NCI-H187 treated with DMSO at 0.1 percent for 48 hours (cell line): ENCODE measurements at places on chromosomes 2 and 18.

GRCh38 chr2:144890828-144891227 is 370.9 kb upstream of the ZEB2 start:
- DNase-seq, result no peak

GRCh38 chr2:233083782-233084181 is 23.6 kb downstream of the INPP5D start:
- DNase-seq, result no peak

- no peak for DNase-seq
Observed at GRCh38 chr2:157497638-157498314, 53.9 kb upstream of the CYTIP start.

- DNase-seq, result no peak
Observed at GRCh38 chr2:188485496-188485895, 193.8 kb downstream of the GULP1 start.

DNA sequence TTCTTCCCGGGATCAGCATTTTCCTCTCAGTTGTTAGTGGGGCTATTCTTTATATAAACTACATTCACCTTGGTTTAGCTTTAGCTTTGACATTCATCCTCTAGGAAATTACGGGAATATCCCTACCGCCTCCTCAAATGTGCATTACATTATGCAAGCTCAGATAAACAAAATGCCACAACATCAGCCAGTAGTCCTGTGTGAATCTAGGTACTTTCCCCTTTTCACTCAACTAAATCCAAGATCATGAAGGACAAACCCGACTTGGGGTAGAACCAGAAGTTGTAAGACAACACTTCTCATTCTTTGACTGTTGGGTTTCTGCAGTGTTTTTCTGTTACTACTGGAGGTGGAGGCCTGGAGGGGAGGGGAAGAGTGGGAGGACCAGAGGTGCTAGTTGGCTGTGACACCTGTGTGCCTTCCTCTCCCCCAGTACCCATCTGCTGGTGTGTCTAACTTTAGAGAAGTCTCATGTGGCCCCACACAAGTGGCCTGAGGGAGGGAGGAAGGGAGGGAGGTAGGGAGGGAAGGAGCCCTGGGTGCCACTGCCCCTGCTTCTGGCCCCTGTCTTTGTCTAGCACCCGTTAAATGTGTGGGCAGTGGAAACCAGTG is 84.8 kb upstream of the BCL2L11 start:
- no peak for DNase-seq

DNA sequence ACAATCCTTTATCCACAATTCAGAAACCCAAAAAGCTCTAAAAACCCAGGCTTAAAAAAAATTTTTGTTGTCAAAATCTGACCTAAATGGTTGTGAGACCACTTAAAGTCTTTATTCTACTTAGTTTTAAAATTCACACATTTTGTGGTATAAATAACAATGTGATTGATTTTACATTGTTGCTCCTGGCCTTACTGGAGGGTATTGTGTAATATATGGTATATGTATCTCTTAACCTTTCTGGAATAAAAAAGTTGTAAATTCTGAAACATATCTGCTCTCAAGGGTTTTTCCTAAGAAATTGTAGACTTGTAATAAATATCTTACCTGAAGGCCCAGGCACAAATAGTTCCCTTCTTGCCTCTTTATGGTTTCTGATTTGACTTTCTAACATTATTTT is 73.3 kb upstream of the PNPT1 start:
- no peak for DNase-seq

- no peak for DNase-seq
Observed at GRCh38 chr2:178426388-178426787, 24.6 kb downstream of the PRKRA start.

GRCh38 chr2:234502285-234502918 is 5.5 kb upstream of the ARL4C start:
- DNase-seq, result peak; percentile 35

GRCh38 chr2:11129598-11130449 is 25.4 kb upstream of the SLC66A3 start:
- DNase-seq, result peak; percentile 51

GRCh38 chr18:6613581-6613980 is 115.9 kb upstream of the ARHGAP28 start:
- no peak for DNase-seq

DNA sequence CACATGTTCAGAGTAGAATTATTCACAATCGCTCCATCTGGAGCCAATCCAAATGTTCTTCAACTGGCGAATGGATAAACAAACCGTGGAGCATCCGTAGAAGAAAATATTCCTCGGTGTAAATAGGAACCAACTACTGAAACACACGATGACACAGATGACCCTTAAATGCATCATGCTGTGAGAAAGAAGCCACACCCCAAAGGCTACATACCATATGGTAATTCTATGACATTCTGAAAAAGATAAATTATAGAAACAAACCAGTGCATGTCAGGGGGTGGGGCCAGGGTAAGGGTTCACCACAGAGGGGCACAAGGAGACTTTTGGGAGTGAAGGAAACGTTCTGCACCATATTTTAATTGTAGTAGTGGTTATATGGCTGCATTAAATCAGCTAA is 312.2 kb upstream of the SMIM21 start:
- DNase-seq, result no peak

DNA sequence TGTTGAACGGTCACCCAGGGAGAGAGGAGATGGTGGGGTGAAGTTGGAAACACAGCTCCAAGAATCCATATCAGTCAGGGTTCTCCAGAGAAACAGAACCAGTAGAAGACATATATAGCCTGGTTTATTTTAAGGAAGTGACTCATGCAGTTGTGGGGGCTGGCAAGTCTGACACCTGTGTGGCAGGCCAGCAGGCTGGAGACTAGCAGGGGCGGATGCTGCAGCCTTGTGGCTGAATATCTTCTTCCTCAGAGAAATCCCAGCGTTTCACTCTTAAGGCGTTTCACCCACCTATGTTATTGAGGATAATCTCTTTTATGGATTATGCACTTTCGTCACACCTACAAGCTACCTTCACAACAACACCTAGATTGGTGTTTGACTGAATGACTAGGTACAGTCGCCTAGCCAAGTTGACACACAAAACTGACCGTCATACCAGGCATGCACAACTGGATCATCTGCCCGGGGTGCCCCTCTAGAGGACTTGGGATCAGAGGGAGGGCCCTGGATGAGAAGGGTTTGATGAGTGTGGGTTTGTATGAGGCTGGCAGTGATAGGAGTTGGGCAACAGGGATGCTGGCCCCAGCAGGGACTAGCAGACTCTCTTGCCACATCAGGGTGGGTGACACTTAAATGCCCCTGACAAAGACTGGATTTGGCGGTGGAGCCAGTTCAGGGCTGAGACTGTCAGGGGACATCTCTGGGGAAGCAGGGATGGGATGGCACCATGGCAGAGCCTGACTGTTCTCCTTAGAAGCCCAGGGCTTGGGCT is 23.4 kb downstream of the MROH2A start:
- DNase-seq, result no peak

DNA sequence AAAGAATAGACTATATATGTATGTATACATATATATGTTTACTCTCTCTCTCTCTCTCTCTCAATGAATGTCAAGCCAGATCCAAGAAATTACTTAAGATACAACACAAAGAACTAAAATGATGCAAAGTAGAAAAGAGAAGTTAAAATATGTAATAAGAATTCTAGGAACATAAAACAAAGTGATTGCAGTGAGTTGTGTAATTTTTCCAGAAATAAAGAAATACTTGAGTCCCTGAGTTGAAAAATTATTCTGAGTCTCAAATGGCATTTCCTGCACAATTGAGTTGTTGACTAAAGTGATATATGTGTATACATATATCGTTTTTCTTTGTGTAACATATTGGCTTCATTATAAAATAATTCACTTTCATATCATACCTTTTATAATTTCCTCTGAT is 262.4 kb downstream of the INSIG2 start:
- no peak for DNase-seq

- no peak for DNase-seq
Observed at GRCh38 chr2:170582751-170583463, 132.2 kb upstream of the SP5 start.

DNA sequence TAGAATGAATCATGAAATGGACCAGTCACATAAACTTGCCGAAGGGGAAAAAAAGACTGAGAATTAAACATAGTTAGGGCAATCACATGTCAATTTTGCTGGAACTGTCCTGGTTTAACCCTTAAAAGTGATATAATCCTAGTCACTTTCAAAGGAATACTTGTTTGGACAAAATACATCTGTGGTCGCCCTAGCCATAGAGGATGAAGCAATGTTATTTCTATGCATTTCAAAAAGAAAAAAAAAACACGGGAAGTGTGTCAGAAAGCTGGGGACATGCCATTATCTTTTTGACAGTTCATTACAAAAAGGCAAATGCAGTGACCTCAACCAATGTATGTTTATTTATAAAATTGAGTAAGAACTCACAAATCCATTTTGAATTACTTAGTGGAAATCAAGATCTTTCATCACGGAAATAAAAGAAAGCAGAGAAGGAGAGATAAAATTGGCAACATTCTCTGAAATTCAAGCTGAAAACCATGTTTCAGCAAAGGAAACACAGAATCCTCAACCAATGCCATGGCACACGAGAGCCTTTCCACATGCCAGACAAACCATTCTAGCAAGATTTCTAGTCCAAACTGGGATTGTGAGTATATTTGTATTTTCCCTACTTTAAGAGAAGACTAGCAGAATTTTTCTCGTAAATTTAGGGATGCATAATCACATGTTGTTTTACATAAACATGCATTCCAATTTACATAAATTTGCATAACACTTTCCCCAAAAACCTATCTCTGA is 854.3 kb upstream of the ACVR2A start:
- DNase-seq, result no peak

DNA sequence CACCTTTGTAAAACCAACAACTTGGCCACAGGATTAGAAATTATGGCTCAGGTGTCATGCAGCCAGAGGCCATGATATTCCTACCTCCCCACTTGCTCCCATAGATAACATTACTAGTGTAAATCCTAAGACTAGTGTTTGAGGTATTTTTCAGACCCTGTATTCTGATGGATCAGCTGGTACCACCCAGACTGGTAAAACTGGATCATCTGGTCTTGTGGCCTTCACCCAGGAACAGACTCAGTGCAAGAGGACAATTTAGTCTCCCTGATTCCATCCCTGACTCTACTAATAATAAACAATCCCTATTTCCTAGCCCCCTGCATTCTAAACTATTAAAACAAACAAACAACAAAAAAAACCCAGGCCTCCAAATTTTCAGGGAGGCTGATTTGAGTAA is 121.0 kb downstream of the ALPK2 start:
- no peak for DNase-seq

GRCh38 chr2:233320470-233320869 is 12.9 kb downstream of the SAG start:
- DNase-seq, result no peak

DNA sequence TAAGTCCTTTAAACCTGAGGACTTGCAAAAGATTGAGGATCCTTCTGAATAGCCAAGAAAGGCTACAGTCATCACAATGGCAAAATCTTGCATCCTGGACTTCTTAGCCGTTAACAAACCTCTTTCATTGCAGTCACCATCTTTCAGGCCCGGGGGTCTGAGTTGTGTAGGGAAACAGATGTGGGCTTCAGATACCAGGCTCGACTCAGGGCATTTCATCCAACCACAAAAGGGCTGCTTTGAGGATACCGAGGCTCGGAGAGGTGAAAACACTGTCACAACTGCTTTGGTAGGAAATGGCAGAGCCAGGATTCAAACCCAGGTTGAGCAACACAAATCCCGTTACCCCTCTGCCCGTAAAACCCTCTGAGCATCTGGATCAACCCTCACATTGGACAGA is 147.4 kb downstream of the TFCP2L1 start:
- DNase-seq, result no peak

GRCh38 chr2:33022989-33023727 is 76.4 kb downstream of the LTBP1 start:
- no peak for DNase-seq
